Activated naive CD4-positive, alpha-beta T cell treated with anti-CD3 and anti-CD28 coated beads, Interleukin-2, amount 10 ng/mL, durations not matched to agents 7 days and 5 days (primary cell): ENCODE measurements at places on chromosomes 7 and 10.

- peaks cover 21% of the 10 kb centered on the region for H3K4me1 ChIP-seq
- no peak for DNase-seq
- H3K27me3 ChIP-seq, result no peaks in the 10 kb centered on the region
- H3K27ac ChIP-seq, result peak overlapping the region; percentile 44
- H3K4me3 ChIP-seq, result no peak overlapping the region
These were observed 160.1 kb downstream of the NEURL1 start for GRCh38 chr10:103653581-103654037.

DNA sequence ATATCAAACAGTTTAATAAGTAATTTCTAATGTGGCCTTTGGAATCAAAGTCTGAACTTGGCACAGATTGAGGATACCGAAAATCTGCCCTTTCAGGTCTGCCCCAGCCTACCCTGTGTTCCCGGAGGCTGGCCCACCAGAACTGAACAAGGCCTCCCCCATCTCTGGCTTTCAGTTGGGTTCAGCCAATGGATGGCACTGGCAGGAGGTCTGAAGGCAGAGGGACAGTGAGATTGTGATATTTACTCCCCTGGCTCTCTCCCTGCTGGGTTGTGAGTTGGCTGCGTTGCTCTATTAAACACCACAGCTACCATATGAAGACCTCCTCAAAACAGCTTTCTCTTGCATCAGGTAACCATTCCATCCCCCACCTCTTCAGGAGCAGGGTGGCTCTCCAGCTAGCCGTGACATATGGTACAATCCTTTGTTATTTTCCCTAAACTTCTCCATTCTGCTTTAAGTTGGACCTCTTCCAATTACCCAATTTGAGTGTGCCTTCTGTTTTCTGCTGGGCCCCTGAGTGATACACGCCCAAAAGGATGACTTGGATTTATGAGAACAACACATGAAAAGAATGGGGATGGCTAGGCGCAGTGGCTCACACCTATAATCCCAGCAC lies 28.1 kb downstream of the DNMBP start:
- no peak overlapping the region for H3K4me3 ChIP-seq
- no peaks in the 10 kb centered on the region for H3K36me3 ChIP-seq
- H3K27me3 ChIP-seq, result peaks cover 3% of the 10 kb centered on the region
- H3K4me1 ChIP-seq, result peaks cover 17% of the 10 kb centered on the region
- H3K27ac ChIP-seq, result no peak overlapping the region

- H3K4me3 ChIP-seq, result no peak overlapping the region
- H3K27ac ChIP-seq, result no peak overlapping the region
- no peak for DNase-seq
- peaks cover 5% of the 10 kb centered on the region for H3K4me1 ChIP-seq
- no peaks in the 10 kb centered on the region for H3K36me3 ChIP-seq
These were observed 116.4 kb upstream of the NFE2L3 start for GRCh38 chr7:26035552-26035951.

DNA sequence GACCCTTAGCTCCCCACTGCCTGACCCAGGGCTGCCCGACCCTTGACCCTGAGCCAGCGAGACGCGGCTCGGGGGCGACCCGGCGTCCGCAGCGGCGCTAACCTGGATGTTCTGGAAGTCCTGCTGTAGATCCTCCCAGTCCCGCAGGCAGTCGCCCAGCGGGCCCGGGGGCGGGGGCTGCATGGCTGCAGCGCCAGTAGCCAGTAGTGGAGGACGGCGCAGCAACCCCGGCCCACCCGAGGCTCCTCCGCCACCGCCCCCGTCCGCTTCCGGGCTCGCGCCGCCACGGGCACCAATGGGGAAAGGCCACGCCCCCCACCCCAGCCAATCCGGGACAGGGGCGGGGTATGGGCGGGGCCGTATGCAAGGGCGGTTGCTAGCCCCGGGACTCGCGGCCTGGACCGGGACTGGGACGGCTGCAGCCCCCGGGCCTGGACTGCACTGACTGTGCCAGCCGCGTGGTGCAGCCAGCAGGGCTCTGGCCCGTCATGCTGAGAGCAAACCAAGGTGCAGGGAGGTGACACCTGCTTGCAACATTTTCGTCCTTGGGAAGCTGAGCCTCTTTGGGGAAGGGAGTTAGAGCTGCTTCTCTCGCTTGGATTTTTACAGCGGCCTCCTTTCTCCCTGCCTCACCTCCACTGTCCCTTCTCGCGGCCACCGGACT lies at the start of gene TMEM120A:
TSS of gene TMEM120A (minus strand) at position 208 of the 664 bp plus-strand sequence. CDS start at position 183, 25 bp downstream.
- peak; percentile 97 for DNase-seq
- H3K36me3 ChIP-seq, result peaks cover 18% of the 10 kb centered on the region
- peaks cover 19% of the 10 kb centered on the region for H3K27me3 ChIP-seq
- peak within 1 kb of the TSS; percentile 69 for H3K4me3 ChIP-seq
- no peak within 1 kb of the TSS for H3K27ac ChIP-seq

DNA sequence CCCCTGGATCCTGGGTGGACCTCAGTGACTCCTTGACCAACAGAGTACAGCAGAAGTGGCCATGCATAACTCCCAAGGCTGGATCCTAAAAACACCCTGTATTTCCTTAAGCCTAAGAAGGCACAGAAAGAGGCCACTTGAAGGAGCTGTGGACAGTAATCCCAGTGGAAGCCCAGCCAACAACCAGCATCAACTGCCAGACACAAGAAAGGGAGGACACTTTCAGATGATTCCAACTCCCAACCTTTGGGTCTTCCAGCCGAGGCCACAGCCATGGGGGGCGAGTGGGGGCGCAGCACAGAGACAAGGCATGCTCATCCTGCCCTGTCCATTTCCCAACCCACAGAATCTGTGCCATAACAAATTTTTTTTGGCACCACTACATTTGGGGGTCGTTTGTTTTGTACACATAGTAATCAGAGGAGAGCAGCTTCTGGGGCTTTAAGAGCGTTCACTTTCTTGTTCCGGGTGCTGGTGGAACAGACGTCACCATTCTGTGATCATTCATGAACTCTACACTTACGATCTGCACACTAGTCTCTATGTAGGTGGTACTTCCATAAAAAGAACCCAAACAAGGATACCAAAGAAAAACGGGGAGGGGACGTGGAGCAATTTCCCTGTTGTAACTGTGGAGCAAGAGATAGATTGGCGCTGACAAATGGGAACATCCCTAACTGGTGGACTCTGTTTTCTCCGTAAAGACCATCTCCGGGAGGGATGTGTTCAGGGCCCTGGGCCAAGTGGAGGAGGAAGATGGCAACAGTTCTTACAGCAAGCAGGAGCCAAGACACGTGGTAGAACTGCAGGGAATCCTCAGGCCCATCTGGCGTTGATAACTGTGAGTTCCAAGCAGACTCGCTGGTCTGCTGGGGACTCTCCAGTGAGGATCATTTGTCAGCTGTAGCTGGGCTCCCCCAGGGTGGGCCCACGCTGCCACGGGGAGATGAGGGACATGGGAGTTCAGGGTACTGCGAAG lies 6.0 kb upstream of the SLC29A3 start:
- peaks cover 45% of the 10 kb centered on the region for H3K27me3 ChIP-seq
- DNase-seq, result no peak
- no peak overlapping the region for H3K4me3 ChIP-seq
- H3K4me1 ChIP-seq, result peaks cover 23% of the 10 kb centered on the region
- H3K27ac ChIP-seq, result no peak overlapping the region
- no peaks in the 10 kb centered on the region for H3K36me3 ChIP-seq

DNA sequence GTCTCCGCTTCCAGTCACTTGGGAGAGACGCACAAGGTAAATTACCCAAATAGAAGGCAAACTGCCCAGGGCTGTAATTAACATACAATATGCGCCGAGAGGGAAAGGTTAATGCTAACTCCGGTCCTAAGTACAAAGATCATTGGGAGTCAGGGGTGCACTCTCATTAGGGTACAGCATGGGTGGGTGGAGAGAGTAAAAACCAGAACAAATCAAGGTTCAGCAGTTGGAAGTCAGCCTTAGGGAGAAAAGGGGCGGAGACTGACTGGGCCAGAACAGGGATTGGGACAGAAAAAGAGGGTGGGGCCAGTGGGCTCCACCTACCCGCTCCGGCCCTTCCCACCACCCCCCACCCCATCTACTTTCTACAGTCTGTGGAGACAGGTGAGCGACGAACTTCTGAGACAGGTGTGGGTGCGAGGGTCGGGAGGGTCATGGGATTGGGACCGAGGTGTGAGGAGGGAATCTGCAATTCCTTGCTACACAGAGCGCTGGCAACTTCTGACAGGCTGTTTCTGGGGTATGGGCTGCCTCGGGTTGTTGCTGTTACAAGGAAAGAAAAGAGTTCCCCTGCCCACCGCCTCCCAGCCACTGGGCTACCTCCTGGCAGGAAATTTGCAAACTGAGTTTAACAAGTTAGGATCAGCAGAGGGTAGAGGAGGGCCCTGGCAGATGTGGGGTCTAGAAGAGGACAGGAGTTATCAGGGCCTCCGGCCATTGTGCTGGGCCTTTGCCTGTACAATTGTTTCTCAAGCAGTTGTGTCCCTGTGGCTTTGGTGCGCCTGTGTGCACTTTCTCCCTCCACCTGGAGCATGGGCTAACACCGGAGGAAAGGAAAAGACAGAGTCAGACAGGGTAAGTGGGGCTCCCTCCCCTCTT lies at the start of gene TMEM139:
TSS of gene TMEM139 (plus strand) at position 368 of the 879 bp plus-strand sequence. CDS start 1,000 bp downstream, outside the sequence.
- DNase-seq, result no peak
- H3K27me3 ChIP-seq, result peaks cover 4% of the 10 kb centered on the region
- peak within 1 kb of the TSS; percentile 76 for H3K27ac ChIP-seq
- peaks cover 68% of the 10 kb centered on the region for H3K4me1 ChIP-seq
- peaks cover 24% of the 10 kb centered on the region for H3K36me3 ChIP-seq

DNA sequence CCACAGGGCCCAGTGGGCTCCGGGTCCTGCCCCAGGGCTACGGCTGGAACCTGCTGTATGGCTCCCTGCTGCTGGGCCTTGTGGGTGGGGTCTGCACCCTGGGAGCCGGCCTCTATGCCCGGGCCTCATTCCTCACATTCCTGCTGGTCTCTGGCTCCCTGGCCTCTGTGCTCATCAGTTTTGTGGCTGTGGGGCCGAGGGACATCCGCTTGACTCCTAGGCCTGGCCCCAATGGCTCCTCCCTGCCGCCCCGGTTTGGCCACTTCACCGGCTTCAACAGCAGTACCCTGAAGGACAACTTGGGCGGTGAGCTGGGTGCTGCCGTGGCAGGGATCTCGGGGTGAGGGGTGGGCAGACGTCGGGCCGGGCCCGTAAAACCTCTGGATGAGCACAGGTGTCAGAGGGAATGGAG lies 4.4 kb downstream of the SLC12A9 start:
- H3K4me1 ChIP-seq, result peaks cover 16% of the 10 kb centered on the region
- H3K27ac ChIP-seq, result peak overlapping the region; percentile 24
- H3K4me3 ChIP-seq, result no peak overlapping the region
- no peaks in the 10 kb centered on the region for H3K27me3 ChIP-seq
- H3K36me3 ChIP-seq, result peaks cover 34% of the 10 kb centered on the region
- DNase-seq, result no peak

DNA sequence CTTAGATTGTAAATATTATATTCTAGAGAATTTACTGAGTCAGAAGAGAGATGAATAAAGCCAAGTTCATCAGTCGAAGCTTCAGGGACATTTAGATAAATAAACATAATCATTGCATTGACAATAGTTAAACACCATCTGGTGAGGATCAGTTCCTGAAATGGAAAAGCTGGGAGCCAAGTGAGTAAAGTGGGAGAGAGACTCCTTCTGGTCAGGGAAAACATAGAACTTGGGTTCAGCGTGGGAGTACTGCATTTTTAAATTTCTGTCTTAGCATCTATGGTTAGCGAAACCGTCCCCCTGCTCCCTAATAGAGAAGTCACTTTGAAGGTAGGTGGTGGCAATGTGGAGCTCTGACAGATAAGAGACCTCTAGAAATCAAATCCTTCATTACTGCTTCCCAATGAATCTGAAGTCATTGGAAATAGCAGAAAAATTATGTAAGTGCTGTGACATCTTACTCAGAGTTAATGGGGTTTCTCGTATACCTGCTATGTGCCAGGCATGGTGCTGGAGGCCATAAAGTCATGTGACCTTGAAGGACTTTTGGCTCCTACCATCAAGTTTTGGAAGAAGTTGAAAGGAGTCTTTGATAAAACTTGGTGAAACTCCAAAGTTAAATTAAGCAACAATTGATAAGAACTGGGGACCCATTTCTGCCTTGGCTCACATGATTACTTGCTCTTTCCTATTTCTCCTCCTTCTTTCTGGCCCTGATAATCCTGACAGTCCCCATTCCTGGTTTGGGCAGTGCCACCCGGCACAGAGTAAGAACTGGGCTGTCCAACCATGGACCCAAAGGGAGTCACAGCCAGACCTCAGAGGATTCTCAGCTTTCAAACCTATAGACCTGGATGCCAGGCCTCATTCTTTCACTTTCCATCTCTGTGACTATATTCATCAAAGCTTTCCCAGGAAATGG lies 211.2 kb downstream of the C7orf25 start:
- H3K27ac ChIP-seq, result no peak overlapping the region
- no peaks in the 10 kb centered on the region for H3K27me3 ChIP-seq
- DNase-seq, result no peak
- no peak overlapping the region for H3K4me3 ChIP-seq
- no peaks in the 10 kb centered on the region for H3K4me1 ChIP-seq

GRCh38 chr7:101088069-101088425 lies 2.8 kb downstream of the TRIM56 start:
- no peak for DNase-seq
- H3K27me3 ChIP-seq, result peaks cover 4% of the 10 kb centered on the region
- H3K4me1 ChIP-seq, result peaks cover 45% of the 10 kb centered on the region
- H3K27ac ChIP-seq, result no peak overlapping the region
